ENCODE measurements at places on chromosomes 16 and 17.

DNA sequence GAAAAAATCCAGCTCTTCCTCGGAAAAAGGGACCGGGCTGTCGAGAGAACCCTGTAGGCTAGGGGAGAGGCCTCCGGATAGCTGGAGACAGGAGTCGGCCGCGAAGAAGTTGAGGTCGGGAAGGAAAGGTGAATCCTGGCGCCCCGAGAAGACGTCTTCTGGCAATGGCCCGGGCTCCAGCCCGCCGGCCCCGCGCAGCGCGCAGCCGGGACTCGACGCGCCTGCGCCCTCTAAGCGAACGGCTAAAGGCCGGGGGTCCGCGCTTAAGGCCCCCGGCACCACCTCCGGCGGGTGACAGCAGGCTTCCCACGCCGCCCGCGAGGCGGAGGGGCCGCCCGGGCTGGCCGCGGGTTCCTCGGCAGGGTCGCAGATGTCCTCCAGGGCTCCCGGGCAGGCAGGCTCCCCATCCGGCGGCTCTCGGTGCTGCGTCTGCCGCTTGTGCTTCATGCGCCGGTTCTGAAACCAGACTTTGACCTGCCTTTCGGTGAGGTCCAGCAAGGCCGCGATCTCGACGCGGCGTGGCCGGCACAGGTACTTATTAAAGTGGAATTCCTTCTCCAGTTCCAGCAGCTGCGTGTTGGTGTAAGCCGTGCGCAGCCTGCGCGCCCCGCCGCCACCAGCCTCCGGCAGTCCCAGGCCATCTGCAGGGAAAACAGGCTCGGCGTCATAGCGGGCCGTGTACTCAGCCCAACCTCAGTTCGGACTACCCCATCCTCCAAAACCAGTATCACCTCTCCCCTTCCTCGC, 1.6 kb downstream of the HOXB2 start:
- DNase-seq, result no peak

DNA sequence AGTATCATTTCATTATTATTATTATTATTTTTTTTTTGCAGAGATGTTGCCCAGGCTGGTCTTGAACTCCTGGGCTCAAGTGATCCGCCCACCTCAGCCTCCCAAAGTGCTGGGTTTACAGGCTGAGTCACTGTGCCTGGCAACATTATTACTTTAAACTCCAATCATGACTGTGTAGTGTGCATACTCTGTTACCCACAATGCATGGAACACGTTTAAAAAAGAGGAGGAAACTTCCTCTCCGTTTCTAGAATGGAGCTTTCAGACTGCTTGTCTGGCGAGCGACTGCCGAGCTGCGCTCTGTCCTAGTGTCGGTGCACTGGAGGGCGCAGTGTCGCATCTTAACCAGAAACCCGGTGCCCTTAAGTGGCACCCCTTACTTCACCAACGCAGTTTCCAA, 22.1 kb upstream of the FASN start:
- no peak for DNase-seq

DNA sequence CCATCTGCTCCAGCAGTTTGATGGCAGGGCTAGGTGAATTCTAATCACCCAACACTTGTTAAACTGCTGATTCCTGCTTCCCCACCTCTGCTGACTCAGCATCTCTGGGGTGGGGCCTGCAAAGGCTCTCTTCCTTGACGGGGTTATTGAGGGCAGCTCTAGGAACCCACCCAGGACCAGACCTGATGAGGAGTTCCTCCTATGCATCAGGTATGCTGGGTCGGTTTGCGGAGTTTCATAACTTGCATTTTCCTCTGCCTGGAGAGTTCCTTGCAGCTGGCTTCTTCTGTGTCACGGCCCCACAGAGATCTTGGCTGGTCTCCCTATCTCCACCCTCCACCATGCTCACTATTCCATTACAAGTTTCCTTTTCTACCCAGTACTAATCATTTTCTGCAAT, 93.4 kb upstream of the CCL2 start:
- no peak for DNase-seq

DNA sequence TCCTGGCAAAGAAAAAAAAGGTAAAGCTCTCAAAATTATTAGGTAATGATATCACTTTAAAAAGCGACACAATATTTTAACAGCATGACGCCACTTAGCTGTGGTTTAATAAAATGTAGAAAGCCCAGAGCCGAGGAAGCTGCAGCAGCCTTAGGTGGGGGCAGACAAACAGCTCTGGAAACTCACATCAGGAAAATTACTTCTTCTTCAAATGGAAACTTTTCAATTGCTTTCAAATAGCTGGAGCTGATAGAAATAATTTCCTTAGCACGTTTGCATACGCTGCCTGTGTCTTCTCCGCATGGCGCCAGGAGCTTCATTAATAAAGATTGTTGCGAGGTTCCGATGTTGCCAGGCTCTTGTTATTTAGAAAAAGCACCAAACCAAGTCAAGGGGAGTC, 835.3 kb upstream of the EEF2KMT start:
- DNase-seq, result no peak

DNA sequence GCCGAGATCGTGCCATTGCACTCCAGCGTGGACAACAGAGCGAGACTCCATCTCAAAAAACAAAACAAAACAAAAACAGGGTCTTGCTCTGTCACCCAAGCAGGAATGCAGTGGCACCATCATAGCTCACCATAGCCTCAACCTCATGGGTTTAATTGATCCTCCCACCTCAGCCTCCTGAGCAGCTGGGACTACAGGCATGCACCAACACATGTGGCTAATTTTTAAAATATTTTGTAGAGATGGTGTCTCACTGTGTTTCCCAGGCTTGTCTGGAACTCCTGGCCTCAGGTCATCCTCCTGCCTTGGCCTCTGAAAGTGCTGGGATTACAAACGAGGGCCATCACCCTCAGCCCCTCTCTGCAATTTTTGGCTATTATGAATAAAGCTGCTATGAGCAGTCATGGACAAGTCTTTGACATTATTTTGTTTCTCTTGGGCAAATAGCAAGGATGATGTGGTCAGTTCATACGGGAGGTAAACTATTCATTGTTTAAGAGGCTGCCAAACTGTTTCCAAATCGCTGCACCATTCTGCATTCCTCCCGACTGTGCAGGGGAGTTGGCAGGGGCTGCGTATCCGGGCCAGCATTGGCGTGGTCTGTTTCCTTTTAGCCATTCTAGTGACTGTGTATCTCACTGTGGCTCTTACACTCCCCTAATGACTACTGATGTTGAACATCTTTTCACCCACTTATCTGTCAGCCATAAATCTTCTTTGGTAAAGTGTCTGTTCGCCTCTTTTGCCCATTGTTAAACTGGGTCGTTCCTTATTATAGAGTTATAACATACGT, 21.1 kb downstream of the EIF4A3 start:
- DNase-seq, result no peak

DNA sequence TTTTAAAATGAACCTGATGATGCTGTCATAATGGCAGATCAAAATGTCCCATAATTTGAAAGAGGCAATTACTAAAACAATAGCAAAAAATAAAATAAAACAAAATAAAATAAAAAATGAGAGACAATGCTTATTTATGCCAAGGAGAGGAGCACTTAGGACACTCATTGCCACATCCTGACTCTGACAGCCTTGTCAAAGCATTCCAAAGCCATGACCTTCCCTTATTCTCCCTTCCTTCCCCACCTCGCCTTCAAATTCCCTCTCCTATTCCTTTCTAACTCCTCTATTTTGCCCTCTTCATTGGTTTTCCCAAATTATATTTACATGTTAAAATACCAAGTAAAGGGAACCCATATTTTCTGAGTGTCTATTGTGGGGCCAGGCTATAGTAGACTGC, 220.0 kb downstream of the CDH13 start:
- DNase-seq, result no peak

DNA sequence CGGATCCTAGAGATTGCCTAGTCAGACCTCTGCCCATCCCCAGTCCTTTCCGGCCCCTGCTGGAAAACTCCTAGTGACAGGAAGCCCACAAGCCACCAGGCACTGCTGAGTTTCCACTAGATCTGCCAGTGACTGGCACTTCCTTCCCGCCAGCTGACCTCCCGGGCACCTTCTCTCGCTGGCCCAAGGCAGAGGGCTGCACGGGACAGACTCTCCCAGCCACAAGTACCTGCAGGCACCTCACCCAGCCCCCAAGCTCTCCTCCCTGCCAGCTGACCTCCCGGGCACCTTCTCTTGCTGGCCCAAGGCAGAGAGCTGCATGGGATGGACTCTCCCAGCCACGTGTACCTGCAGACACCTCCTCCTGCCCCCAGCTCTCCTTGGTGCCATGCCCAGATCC, 66.3 kb upstream of the DOC2B start:
- DNase-seq, result no peak

- no peak for DNase-seq
These were observed 501 bp upstream of the AP2B1 start for GRCh38 chr17:35586569-35587073.

- DNase-seq, result no peak
These were observed 24.3 kb upstream of the ZNF750 start for GRCh38 chr17:82863941-82864712.

DNA sequence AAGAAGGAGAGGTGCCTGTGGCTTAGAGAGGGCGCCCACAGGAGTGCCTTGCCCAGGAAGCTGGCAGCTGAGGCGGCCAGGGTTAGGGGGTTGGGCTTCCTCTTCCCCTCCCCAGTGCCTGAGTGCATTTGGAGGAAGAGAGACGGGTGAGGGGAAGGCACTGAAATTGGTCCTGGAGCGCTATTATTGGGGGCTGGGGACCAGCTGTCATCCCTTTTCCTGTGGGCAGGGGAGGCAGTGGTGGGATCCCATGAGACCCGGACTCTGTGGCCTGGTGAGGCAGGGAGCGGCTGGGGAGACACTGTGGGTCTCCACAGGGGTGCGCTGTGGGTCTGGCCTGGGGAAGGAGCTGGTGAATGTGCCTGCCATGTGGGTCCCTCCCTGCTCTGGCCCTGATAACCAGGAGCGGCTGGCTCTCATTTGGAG, 259.7 kb downstream of the SEC14L1 start:
- DNase-seq, result no peak

- DNase-seq, result no peak
These were observed 31.6 kb downstream of the MGRN1 start for GRCh38 chr16:4656221-4656620.

Data from esophagus squamous epithelium (tissue), 5 donors.